ENCODE measurements at places on chromosomes 6 and 20.

DNA sequence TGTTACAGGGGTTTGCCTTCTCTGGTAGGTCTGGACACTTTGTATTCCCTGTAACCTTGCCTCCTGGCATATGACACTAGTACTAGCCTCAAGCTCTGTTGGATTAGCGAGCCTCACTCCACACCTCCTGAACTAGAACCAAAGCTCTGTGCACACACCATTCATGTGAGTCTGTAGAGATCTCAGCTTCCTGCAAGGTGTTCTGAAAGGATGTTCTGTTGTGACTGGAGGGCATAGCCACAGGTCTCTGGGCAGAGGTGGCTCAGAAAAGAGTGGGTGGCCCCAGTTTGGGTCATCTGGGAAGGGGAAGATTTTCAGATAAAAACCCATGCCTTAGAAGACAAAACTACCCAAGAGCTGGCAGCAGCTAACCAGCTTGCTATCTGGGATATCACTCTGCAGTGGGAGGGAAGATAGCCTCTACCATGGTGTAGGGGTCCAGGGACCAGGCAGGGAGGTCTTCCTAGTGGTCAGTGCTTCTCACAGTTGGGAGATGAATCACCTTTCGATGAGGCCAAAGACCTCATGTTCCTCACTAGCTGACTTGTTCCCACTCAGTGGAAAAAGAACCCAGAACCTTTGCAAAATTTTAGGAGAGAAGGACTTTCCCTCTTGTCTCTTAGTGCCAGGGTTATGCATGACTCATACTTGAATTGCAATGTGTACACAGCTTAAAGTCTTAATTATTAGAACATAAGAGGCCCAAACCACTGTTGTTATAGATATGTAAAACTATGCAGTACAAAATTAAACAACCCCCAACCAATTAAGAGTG lies 41.4 kb downstream of the HLA-F start:
- DNase-seq, result no peak

DNA sequence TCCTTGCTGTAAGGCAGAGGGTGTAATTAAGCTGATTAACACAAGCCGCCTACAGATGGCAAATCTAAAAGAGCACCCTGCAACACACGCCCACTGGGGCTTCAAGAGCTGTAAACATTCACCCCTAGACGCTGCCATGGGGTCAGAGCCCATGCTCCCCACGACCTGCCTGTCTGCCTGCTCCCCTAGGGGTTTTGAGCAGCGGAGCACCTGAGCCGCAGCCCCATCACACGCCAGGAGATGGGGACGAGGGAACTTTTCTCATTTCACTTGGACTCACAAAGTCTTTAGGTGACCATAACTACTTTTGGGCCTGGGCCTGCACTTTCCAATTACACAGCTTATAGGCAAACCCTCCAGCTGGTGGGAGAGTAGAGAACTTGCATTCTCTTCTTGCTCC lies 99.0 kb upstream of the SOX4 start:
- no peak for DNase-seq

GRCh38 chr6:10451828-10452509 lies 37.1 kb upstream of the TFAP2A start:
- no peak for DNase-seq

DNA sequence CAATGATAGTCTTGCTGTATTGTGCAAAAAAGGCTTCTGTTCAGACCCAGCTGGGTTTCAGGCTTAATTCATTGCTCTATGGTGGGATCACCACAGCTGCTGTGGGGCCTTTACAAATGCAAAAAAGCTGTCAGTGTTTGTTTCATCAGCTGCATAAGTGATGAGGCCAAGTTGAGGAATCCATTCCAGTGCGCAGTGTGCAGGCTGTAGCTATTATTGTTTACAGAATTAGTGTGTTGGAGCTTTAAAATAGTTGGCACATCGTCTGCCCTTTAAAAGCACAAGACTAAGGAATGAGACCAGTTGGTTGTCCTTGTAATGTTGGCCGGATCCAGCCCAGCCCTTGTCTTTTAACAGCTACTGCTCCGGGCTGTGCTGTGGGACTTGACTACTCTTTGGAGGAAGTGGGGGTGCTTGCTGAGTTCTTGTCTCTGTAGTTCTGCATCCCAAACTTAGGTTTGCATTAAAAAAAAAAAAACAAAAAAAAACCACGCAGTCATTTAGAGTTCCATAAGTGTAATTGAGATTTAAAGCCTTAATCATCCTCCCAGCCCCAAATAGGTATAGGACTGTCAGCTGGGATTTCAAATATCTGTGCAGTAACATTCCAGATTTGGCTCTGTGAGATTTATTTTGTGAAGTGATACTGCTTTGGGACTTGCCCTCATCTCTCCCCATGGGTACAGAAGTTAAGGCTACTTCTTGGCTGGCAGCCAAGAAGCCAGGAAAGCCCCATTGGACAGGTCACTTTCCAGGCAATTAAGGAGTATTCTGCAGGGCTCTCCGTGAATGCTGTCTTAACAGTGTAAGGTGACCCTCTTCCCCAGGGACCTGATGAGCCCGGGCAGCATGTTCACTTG lies 19.3 kb downstream of the JARID2 start:
- no peak for DNase-seq

DNA sequence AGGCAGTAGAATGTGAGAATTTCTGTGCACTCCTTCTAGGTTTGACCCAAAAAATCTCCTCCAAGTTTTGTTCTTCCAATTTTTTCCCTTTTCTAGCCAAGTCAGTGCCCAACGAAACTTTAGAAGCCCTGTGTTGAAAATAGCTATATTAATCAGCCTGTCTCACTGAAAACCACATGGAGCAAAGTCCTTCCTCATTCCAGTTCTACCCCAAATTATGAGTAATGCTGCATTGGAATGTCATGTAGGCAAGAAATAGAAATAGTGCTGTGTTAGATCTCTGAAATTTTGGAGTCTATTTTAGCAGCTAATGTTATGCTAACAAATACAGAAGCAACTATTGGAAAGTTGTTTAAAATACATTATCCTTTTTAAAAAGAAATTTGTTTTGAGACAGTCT lies 725.5 kb downstream of the TBC1D32 start:
- DNase-seq, result no peak

GRCh38 chr20:53757472-53757913 lies 163.9 kb upstream of the ZNF217 start:
- no peak for DNase-seq

DNA sequence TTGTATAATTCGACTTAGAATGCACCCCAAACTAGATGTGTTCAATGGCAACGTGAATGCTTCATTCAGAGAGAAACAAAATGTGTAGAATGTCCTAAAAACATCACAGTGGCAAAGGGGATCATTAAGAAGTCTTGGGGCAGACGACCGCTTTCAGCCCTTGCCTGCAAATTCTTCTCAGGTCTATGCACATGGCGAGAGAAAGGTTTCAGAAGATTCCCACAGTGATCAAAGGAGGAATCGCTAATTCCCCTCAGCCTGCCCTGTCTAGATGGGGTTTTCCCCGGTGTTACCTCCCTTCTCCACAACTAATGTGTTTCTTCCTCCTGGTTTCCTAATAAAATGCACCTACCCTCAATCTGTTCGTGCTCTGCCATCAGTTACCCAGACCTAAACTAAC lies 13.3 kb upstream of the NHSL1 start:
- DNase-seq, result no peak

- no peak for DNase-seq
Observed at GRCh38 chr6:38676974-38677544, 25.9 kb downstream of the GLO1 start.

DNA sequence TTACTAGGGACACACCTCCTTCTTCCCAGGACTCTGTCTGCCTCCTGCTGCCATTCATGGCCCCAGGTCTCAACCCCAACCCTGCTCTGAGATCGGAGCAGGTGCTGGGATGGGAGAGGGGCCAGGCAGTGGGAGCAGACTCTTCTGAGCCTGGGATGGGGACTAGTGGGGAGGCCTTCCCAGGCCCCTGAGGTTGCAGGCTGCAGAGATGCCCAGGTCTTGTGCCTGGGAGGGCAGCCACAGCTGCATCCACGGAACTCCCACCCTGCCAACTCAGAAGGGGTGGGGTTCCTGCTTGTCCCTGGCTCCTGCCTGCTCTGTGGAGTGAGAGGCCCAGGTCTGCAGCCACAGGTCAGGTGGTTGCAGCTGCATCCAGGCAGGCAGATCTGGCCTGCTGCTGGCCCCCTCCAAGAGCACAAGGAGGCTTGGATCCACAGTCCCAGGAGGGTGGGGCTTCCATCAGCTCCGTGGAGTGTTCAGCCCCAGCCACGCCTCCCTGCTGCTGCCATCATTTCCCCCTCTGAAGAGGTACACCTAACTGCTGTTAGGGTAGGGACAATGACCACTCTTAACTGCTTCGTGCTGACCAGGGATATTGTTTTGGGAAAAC lies 2.9 kb upstream of the SLC22A1 start:
- no peak for DNase-seq

- DNase-seq, result no peak
Observed at GRCh38 chr6:7532232-7532631, 9.2 kb upstream of the DSP start.

GRCh38 chr6:116522896-116523295 lies 11.5 kb downstream of the CALHM5 start:
- DNase-seq, result no peak

GRCh38 chr20:31608251-31608945 lies 3.3 kb downstream of the ID1 start:
- DNase-seq, result no peak

DNA sequence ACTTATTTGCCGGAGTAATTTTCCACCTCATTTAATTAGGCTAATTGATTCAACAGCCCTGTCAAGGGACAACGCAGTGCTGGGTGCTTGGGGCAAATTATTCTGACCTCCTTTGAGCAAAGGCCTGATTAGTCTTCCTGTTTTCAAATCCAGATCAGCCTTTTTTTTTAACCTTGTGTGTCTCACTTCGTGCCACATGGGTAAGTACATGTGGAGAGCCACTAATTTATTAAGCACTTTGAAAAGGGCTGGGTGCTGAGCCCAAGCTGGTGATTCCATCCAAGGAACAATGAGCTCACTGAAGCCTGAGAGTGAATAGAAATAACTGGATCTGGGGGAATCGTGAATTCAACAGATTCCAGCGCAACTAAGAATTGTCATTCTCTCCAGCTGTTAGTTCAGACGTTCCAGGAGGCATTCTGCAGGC lies 229.3 kb downstream of the CLIC5 start:
- DNase-seq, result no peak

- no peak for DNase-seq
Observed at GRCh38 chr6:46367354-46368168, 123.7 kb downstream of the RCAN2 start.

GRCh38 chr20:41604002-41604401 lies 14.2 kb downstream of the CHD6 start:
- DNase-seq, result no peak

- no peak for DNase-seq
Observed at GRCh38 chr6:166507809-166508564, 78.5 kb downstream of the RAMACL start.

DNA sequence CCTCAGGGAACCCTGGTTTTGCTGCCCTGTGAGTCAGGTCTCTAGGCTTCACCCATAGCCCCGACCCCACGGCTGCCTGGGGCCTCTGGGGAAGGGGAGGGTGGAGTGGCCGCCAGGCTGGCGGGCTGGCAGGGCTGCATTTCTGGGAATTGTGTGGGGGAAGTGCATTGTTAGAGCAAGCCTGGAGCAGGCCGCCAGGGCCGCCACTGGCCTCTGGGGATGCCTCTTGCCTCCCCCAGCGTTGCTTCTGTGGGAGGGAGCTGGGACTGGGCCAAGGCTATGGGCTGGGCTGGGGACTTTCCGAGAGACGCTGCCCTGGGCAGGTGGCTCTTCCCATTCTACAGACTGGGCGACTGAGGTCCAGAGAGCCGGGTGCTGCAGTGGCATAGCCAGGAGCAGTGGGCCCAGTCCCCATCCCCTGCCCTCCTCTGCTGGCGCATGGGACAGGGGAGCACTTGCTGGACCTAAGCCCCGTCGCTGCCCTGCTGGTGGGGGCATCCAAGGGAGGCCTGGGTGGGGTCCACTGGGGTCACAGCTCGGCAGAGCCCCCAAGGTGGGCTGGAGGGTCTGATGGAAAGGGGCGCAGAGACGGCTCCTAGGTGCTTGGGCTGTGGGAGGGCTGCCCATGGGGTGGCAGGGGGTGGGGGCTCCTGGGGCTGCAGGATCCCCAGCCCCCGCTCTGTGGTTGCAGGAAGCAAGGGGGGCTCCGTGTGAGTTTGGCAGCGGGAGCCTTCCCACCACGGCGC lies 6.6 kb upstream of the SOX18 start:
- DNase-seq, result no peak

DNA sequence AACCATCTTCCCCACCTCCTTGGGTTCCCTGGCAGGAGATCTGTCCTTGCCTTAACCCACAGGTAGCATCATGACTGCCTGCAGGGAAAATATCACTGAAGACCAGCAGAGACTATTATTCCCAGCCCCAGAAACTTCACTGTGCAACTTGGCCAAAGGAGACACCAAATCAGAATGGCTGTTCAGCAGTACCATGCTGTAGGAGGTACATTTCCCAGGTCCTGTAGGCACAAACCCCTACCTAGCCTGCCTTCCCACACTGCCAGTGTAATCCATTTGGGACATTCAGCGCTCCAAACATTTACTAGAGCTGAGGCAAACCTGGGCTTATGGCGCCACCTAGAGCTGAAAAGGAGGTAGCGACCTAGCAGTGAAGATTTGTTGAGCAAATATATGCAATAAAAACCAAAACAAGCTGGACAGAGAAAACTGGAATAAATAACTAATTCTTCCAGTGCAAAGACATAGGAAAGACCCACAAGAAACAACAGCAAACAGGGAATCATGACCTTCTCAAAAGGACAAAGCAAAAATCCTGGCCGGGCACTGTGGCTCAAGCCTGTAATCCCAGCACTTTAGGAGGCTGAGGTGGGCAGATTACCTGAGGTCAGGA lies 60.3 kb downstream of the VTA1 start:
- peak; percentile 34 for DNase-seq

- no peak for DNase-seq
Observed at GRCh38 chr6:131038597-131039344, 24.3 kb downstream of the EPB41L2 start.

DNA sequence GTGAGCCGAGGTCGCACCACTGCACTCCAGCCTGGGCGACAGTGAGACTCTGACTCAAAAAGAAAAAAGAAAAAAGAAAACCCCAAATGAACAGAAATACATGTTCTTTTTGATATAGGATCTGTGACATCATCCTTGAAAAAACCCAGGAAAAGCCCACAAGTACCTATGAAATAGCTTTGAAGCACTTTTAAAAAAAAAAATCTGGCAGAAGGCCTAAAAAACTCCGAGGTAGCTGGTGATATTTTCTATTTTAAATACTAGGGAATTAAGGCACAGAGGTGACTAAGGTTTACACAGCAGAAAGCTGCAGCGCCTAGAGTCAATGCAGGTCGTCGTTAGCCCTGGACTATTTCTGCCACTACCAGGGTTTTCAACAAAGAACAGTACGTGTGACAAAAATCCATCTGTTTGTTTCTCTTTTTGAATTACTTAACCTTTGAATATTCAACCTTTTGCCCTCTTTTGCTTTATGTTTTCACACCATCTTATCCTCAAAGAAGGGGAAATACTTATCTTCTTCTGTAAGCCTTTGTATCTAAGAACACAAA lies 39.4 kb upstream of the EEF1A1 start:
- no peak for DNase-seq

GRCh38 chr6:90326404-90327057 lies 29.9 kb upstream of the BACH2 start:
- DNase-seq, result no peak

DNA sequence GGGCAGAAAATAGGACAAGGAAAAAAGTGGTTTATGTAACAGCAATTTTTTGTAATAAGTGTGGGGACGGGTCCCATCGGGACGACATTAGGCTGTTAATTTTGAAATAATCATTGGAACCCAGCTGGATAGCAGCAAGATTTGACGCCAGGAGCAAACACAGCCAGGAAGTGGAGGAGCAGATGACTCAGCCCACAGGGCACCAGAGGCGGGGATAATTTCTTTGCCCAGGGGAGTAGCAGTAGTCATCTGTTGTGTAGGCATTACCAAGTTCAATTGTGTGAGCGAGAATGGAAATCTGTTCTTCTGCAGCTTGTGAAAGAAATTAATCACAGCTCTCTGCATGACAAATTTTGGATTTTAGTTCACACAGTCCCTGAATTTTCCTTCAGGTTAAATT lies 22.6 kb upstream of the RIN2 start:
- DNase-seq, result peak; percentile 12

Data from stimulated activated CD4-positive, alpha-beta T cell treated with anti-CD3 and anti-CD28 coated beads, Interleukin-2, amount 100 ng/mL, for 48 hours (primary cell).